ENCODE measurements at places on chromosomes 5 and 9.

- DNase-seq: no peak
Measured at GRCh38 chr9:114757984-114758383, 47.9 kb downstream of the TNFSF15 start.

DNA sequence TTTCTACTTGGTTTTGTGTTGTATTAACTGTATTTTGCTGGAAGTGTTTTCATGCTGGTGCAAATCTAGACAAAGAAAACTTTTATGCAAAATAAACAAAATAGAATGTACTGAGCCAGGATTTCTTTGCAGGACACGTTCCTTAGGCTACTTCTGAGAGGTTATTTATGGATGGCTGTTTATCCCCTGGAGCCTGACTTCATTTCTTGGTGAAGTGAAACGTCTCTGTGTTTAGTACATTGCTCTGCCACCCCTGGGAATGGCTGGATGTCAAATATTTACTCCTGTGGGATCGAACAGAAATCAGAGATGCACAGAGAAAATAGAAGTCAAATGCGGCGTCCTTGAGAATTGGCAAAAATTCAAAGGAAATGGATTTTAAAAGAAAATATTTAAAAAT lies 327.1 kb upstream of the MPDZ start:
- DNase-seq: no peak

GRCh38 chr5:76548525-76549229 lies 74.5 kb downstream of the F2RL2 start:
- DNase-seq: no peak

DNA sequence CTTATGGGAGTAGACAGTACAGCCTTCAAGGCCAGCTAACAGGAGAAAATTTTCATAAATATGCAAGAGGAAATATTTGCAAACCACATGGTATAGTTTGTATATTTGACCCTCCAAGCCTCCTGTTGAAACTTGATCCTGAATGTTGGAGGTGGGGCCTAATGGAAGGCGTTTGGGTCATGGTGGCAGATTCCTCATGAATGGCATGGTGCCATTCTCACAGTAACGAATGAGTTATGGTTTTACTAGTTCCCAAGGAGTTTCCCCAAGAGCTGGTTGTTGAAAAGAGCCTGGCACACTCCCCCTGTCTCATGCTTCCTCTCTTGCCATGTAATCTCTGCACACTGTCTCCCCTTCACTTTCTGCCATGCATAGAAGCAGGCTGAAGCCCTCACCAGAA lies 3.3 kb upstream of the PAIP1 start:
- DNase-seq: no peak

- peak; percentile 83 for DNase-seq
Measured at GRCh38 chr5:140346348-140347221, at the start of gene HBEGF. Gene HBEGF (minus strand): TSS chr5:140346603. CDS start chr5:140346328, 275 bp downstream.

DNA sequence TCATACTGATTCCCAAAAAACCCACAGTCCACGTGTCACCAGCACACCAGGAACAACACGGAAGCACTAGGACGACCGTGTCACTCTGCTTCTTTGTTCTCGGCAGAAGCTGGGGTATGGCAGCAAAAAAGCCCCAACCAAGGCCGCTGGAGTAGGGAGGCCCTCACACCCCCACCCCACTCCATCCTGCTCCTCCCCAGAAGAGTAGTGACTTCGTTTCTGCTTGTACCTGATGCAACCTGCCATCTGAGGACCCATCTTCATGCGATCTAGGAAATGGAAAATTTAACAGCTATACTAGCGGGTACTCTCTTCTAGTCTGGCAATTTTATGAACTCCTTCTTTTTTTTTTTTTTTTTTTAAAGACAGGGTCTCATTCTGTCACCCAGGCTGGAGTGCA lies 3.7 kb downstream of the UBAC1 start:
- DNase-seq: no peak

DNA sequence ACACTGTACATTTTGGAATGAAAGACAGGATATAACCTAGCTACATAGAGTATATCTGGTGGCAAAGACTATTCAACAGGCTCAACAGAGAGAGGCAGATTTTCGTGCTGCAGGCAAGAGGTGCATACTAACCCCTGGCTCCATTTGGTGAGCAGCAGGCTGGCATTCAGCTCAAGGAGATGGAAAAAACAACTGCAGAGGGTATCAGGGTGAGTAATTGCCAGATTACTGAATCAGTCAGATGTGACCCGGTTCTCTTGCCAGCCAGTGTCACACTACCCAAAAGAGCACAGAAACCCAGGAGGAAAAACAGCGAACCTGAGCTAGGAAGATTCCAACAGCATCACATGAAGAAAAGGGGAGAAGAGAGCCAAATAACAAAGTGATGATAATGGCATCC lies 130.4 kb upstream of the PRLR start:
- no peak for DNase-seq
